ENCODE measurements at places on chromosomes 7 and 10.
A peak's percentile ranks its signal among the peaks of the same experiment; 100 is the strongest.

- no peak for DNase-seq
Observed at GRCh38 chr10:77582710-77583115, 54.9 kb downstream of the KCNMA1 start.

GRCh38 chr10:23197416-23197861 is 5.3 kb downstream of the PTF1A start:
- no peak for DNase-seq

- no peak for DNase-seq
Observed at GRCh38 chr10:52870562-52870961, 98.0 kb upstream of the MBL2 start.

- DNase-seq = no peak
Observed at GRCh38 chr7:131105294-131105798, 222.3 kb upstream of the MKLN1 start.

- no peak for DNase-seq
Observed at GRCh38 chr10:61211468-61211867, 241.7 kb downstream of the TMEM26 start.

GRCh38 chr7:52781250-52781649 is 254.2 kb upstream of the POM121L12 start:
- no peak for DNase-seq

DNA sequence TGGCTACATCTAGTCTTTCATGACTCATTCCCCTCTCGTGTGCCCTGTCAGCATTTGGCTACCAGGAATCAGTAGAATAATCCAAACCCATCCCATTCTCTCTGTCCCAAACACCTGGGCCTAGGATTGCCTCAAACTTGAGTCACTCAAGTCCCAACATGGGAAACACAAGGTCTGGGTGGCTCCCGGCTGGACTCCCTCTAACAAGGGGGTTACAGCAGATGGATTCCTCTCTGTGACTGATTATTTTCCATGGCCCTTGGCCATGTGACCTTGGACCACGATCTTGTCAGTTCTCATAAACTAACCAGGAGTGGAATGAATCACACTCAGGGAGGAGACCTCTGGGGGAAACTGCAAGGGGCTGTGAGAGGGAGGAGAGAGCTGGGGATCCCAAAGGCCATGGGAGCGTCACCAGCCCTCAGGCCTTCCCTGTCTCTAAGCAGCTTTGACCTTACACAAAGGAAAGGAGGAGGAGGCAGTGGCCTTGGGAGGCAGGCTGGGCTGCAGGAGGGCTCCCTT is 533.1 kb downstream of the KCNMA1 start:
- no peak for DNase-seq

- DNase-seq = no peak
Observed at GRCh38 chr7:28311670-28312069, 100.6 kb upstream of the CREB5 start.

- DNase-seq = no peak
Observed at GRCh38 chr7:43785420-43785819, 26.9 kb downstream of the BLVRA start.

GRCh38 chr10:2798336-2799022 is 268.9 kb upstream of the PFKP start:
- DNase-seq = no peak

GRCh38 chr7:20260223-20260622 is 43.0 kb upstream of the MACC1 start:
- no peak for DNase-seq

GRCh38 chr7:12217311-12217710 is 6.2 kb downstream of the TMEM106B start:
- no peak for DNase-seq

GRCh38 chr7:32658034-32658433 is 162.7 kb downstream of the AVL9 start:
- DNase-seq = no peak

DNA sequence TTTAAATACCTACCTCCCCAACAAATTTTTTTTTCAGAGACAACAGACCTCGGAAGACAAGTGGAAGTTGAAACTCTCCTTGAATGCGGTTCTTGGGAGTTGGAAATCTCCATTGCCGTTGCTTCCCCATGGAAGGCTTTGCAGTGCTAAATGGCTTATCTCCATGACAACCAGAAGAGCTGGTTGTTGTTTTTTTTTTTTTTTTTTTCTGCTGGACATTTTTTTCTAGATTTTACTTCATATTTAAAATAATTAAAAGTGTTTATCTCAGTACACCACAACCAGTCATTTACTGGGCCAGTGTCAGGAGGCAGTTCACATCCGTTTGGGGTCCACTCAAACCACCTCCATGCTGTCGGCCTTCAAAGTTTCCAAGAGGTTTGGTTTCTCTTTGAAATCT is 348.5 kb upstream of the PRKCQ start:
- peak; percentile 22 for DNase-seq

GRCh38 chr10:128178302-128178958 is 52.2 kb upstream of the MKI67 start:
- DNase-seq = no peak

DNA sequence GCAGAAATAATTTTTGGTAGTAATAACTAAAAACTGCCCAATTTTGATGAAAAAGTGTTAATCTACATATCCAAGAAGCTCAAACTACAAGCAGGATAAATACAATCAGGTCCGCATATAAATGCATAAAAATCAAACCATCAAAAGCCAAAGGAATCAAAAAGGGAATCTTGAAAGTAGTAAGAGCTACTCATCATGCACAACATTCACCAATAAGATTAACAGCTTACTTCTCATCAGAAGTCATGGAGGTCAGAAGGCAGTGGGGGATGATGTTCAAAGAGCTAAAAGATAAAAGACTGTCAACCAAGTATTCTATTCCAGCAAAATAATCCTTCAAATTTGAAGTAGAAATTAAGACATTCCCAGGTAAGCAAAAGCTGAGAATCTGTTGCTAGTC is 76.4 kb downstream of the CRPPA start:
- no peak for DNase-seq

- no peak for DNase-seq
Observed at GRCh38 chr7:27548304-27548703, 114.4 kb downstream of the HIBADH start.

DNA sequence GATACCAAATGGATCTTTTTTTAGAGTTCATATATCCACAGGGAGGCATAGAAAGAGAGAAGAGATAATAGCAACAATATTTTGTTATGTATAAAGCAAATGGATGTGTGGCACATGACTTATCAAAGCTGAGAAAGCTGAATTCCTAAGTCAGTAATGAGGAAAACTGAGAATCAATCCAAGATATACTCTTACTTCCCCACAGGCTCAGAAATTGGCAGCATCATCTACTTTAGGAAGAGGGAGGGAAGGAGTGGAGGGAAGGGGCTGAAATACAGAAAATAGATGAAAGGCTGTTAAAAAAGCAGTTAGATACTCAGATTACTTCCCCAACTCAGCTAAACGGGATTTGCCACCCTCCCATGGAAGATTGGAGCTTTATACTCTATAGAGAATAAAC is 63.5 kb downstream of the SRI start:
- DNase-seq = no peak
